ENCODE measurements at places on chromosomes 5 and 9.

DNA sequence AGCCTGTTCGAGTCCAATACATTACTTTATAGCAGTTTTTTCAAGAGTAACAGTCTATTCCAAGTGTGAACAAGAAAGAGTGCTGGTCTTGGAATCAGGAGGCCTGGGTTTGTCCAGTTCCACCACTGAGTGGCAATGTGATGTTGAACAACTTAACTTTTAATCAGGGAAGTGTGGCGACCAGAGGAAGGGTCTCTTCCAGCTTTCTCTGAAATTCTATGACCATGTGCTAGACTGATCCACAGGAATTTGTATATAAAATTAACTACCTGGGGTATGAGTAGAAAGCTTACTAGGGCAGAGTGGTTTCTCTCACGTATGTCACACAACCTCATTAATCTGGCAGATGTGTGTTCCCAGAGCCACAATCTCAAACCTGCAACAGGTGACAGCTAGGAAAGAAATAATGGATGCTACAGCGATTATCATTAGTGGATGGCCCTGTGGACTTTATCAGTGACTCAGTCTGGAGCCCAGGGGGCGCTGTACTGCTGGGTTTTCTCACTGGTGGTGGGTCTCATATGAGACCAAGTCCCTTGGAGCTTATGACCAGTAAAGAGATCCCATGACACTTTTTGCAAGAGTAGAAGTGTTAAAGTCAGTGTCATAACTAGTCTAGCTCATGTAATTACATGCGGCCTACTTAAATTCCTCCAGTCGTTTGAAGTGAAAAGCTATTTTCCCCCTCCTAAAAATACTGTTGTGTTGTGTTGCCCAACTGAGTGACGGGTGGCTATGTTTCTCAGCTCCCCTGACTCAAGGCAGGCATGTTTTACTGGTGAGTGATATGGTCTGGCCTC is 116.5 kb downstream of the GDNF start:
- peak; percentile 55 for DNase-seq

- DNase-seq: no peak
These were observed 233.3 kb upstream of the GRAMD2B start for GRCh38 chr5:126189862-126190261.

GRCh38 chr5:35847491-35847890 is 9.2 kb upstream of the IL7R start:
- no peak for DNase-seq

DNA sequence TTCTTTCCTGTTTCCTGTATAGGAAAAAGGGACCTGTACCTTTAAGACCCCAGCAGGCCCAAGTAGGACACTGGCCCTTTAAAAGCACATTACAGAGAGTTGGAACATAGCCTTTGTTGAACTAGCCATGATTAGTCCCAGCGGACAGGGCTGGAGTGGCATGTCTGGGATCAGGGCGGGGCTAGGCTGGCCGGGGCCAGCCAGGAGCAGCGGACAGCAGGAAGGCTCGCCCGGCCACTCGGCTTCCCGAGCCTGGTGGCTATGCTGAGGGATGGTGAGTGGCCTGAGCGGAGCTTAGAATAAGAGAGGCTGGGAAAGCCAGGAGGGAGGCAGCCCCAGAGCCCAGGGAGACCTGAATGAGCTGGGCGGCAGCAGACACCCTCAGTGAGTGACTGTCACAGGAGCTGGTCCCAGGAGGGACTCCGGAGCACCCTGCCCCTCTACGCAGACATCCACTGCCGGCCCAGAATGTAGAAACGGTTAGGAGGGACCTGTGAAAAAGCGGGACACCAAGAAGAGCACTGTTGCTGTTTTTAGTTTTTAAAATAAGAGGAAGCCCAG is 92.1 kb downstream of the DAB2IP start:
- peak; percentile 54 for DNase-seq

GRCh38 chr5:88836195-88836838 is 46.7 kb downstream of the MEF2C start:
- DNase-seq: no peak

GRCh38 chr9:88628811-88629210 is 93.8 kb downstream of the NXNL2 start:
- no peak for DNase-seq

- DNase-seq: no peak
These were observed 1.7 kb downstream of the CPLX2 start for GRCh38 chr5:175873088-175873454.

GRCh38 chr5:65722575-65723403 is 784 bp downstream of the NLN start:
- no peak for DNase-seq

DNA sequence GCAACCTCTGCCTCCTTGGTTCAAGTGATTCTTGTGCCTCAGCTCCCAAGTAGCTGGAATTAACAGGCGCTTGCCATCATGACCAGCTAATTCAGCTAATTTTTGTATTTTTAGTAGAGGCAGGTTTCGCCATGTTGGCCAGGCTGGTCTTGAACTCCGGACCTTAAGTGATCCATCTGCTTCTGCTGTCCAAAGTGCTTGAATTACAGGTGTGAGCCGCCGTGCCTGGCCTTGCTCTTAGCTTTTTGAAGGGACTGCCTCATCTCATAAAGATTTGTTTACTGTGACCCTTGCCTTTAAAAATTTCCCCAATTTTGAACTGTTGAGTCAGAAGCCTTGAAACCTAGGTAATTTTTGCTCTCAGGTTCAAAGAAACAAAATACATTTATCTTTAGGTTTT is 17.3 kb downstream of the GPBP1 start:
- no peak for DNase-seq

GRCh38 chr9:113621309-113621791 is 157.8 kb downstream of the RGS3 start:
- DNase-seq: peak; percentile 76

GRCh38 chr9:114641967-114642366 is 15.6 kb downstream of the TEX53 start:
- no peak for DNase-seq

DNA sequence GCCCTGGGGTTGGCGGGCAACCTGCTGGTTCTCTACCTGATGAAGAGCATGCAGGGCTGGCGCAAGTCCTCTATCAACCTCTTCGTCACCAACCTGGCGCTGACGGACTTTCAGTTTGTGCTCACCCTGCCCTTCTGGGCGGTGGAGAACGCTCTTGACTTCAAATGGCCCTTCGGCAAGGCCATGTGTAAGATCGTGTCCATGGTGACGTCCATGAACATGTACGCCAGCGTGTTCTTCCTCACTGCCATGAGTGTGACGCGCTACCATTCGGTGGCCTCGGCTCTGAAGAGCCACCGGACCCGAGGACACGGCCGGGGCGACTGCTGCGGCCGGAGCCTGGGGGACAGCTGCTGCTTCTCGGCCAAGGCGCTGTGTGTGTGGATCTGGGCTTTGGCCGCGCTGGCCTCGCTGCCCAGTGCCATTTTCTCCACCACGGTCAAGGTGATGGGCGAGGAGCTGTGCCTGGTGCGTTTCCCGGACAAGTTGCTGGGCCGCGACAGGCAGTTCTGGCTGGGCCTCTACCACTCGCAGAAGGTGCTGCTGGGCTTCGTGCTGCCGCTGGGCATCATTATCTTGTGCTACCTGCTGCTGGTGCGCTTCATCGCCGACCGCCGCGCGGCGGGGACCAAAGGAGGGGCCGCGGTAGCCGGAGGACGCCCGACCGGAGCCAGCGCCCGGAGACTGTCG is 976 bp downstream of the RXFP3 start:
- no peak for DNase-seq

GRCh38 chr5:74851684-74852353 is 14.4 kb downstream of the FAM169A start:
- no peak for DNase-seq

DNA sequence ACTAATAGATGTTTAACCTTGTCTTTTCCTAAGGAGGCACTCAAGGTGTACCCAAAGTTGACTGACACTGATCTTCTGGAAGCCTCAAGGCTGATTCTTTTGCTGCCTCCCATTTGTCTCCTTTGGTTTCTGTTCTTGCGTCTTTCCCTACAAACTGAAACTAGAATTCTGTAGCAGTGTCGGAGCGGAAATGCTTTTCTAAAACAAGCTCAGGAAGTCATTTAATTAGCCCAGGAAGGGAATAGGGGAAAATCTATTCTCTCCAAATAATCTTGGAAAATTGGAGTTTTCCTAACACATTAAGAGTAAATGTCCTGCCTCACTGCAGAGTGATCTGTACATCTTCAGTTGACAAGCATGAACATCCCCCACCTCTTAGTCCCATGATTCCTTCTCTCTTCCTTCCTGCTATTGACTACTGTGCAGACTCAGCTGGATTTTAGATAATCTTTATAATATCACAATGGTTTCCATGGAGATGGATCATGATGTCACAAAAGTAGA is 182.7 kb downstream of the NR3C1 start:
- DNase-seq: no peak

DNA sequence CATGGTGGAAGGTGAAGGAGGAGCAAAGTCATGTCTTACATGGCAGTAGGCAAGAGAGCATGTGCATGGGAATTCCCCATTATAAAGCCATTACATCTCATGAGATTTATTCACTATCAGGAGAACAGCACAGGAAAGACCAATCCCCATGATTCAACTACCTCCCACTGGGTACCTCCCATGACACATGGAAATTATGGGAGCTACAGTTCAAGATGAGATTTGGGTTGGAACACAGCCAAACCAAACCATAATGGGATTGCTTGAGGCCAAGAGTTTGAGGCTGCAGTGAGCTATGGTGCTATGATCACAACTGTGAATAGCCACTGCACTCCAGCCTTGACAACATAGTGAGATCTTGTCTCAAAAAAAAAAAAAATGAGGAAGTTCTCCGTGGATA is 581.8 kb downstream of the TAF11L14 start:
- no peak for DNase-seq

DNA sequence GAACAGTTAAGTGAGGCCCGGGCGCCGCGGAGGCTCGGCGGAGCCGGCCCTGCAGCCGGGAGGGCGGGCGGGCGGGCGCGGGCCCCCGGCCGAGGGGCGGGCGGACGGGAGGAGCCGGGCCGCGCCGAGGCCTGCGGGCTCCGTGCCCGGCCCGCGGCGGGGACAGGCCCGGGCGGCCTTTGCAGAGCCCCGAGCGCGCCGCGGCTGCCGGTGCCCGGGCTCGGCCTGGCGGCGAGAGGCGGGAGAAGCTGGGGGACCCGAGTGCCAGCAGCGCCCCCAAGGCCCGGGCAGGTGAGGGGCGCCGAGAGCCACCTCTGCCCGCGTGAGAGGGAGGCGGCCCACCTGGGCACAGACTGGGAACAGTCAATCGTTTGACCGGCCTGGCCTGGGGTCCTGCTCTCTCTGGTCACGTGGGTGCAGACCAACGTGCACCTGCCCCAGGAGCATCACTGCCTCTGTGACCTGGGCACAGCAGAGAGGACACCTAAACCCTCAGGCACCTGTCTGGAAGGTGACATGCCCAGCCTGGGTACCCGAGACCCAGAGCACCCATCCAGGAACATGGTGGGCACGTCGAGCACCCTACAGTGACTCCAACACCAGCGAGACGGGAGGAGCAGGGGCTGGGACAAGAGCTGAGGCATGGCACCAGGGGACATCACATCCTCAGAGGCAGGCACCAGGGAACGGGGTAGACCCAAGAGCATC is 531 bp downstream of the MVB12B start:
- DNase-seq: no peak

GRCh38 chr9:38022203-38022895 is 46.7 kb downstream of the SHB start:
- DNase-seq: no peak

- DNase-seq: no peak
These were observed 209.1 kb upstream of the TUT7 start for GRCh38 chr9:86563350-86563749.

GRCh38 chr9:76369583-76369982 is 24.6 kb downstream of the RFK start:
- DNase-seq: no peak

DNA sequence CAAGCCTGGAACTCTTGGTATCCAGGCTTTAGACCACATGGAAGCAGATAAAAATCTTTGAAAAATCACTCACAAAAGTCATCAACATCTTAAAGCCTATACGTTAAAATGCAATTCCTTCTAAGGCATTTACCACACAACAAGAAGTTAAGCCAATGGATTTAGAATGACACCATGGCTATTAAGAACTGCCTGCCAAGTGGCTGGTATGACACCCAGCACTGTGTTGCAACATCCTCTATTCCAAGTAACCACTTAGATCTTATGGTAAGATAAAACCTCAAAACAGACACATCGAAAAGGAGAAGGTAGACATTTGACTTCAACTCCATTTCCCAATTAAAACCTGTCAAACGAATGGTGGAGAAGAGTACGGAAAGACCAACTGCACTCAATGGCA is 344.2 kb upstream of the SLC30A5 start:
- no peak for DNase-seq

- DNase-seq: peak; percentile 3
These were observed 107.6 kb upstream of the MPDZ start for GRCh38 chr9:13386935-13387733.

- DNase-seq: no peak
These were observed 14.3 kb upstream of the F2RL2 start for GRCh38 chr5:76637490-76637889.

DNA sequence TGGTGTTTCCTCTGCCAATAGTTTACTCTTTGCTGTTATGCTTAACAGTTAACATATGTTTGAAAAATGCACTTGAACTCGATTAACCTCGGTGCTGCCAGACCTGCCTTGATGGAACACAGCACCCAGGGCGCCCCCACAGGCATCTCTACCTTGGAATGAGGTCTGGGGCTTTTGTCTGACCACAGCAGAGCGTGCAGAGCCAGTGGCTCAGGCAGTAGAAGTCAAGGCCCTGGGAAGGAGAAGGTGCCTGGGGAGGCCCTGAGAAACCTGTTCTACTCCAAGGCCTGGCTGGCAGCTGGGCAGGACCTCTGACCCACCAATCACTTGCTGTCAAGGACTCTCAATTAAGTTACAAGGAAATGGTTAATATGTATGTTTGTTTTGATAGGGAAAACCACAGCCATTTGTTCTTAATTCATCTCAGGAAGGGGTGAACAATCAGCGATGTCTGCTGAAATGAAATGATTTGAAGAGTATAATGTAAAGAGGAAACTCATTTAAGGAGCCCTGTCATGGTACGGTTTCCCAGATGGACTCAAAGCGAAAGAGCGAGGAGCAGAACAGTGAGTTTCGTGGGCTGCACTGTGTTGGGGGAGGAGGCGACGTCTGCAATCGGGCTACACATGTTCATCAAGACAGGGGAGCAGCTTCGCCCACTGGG is 21.9 kb downstream of the MACROH2A1 start:
- DNase-seq: no peak
